ENCODE measurements at places on chromosomes 12 and 14.

- no peak for DNase-seq
Observed at GRCh38 chr14:101772770-101773169, 11.3 kb downstream of the PPP2R5C start.

DNA sequence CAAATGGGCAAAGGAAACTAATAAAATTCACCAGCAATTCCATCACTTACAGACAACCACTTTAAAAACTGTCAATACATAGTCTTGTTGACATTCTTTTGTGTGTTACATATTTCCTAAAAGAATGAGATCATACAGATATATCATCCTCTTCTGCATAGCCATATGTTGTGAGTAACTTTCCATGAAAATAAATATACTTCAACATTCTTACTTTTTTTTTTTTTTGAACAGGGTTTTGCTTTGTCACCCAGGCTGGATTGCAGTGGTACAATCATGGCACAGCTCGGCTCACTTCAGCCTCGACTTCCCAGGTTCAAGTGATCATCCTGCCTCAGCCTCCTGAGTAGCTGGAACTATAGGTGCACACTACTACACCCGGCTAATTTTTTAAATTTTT lies 20.9 kb downstream of the ZC2HC1C start:
- peak; percentile 12 for DNase-seq

DNA sequence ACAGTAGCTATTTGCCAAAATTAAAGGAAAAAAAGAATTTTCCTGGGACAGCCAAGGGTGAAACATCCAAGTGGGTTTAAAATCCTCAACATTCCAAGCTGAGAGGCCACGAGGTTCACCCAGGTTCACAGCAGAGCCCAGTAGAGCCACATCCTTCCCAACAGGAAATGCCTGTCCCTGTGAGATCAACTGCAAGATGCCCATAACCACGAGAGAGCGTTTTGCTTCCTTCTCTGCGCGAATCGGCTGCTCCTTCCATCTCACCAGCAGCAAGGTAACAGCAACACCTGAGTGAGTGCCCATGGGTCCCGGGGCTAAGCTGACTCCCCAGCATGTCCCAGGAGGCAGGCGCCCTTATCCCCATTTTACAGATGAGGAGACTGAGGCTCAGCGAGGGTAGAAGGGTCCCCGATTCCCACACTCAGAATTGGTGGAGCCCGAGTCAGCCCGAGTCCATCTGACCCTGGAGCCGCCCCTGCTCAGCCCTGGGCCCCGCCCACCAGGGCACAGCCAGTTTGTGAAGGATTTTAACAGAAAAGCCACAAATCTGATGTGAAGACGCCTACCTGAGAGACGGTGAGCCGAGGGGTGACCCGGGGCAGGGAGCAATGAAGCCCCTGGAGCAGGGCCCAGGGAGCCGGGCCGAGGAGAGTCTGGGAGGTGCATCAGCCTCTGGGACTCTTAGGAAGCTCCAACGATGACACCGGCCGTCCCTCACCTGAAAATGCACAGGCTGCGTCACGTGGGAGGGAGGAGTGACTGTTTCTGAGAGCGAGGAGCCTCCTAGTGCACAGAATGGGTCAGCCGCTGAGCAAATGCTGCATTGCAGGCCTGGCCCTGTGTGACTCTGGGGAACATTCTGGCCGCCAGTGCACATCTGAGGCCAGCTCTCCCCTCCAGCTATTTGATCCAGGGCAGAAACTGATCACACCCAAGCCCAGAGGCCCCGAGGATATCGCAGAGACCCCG lies 236.9 kb upstream of the SFSWAP start:
- DNase-seq: no peak

GRCh38 chr12:2373307-2373706 lies 320.5 kb downstream of the CACNA1C start:
- DNase-seq: no peak

DNA sequence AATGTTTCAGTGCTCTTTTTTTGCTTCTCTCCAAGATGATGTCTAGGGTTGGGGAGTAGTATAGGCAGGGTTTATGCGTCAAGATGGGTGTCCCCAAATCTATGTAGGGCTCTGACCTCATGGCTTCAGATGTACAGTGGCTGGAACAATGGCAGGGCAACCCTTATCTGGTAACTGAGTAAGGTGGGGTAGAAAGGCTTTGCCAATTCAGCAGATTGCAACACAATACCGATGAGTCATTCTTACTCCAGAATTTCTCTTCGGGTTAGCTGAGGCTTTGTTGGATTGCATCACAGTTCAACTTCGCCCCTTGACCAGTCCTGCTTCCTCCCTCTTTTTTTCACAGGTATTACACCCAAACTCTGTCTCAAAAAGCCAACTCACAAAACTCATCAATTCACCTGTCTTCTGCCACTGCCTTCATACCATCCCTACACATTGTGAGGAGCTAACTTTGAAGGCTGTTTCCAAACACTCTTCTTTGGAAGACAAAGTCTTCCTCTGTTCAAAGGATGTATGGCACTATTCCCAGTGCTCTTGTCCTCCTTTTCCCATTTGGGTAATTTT lies 190.2 kb upstream of the CNOT2 start:
- DNase-seq: no peak

DNA sequence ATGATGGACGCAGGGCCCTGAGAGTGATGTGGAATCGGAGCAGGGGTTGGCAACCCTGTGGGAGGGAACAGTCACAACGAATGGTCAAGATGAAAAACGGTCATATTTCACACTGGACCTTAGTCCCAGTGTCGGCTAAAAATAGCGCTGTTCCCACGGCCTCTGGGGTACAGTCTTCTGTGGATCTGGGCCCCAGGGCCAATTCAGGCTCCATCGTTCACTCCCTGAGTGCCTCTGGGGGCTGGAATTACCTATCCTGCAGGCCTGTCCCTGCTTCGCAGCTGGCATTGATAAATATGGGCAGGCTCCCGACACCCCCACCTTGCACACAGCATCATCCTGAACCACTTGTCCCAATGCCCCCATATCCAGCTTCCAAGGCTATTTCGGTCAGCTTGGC lies 18.6 kb downstream of the GSC start:
- no peak for DNase-seq

- no peak for DNase-seq
Observed at GRCh38 chr14:93734086-93734822, 54.0 kb downstream of the PRIMA1 start.

GRCh38 chr12:65081496-65081895 lies 39.6 kb downstream of the WIF1 start:
- no peak for DNase-seq

- no peak for DNase-seq
Observed at GRCh38 chr14:104753528-104754212, 723 bp downstream of the SIVA1 start.

GRCh38 chr14:104249089-104249488 lies 110.7 kb downstream of the KIF26A start:
- no peak for DNase-seq

DNA sequence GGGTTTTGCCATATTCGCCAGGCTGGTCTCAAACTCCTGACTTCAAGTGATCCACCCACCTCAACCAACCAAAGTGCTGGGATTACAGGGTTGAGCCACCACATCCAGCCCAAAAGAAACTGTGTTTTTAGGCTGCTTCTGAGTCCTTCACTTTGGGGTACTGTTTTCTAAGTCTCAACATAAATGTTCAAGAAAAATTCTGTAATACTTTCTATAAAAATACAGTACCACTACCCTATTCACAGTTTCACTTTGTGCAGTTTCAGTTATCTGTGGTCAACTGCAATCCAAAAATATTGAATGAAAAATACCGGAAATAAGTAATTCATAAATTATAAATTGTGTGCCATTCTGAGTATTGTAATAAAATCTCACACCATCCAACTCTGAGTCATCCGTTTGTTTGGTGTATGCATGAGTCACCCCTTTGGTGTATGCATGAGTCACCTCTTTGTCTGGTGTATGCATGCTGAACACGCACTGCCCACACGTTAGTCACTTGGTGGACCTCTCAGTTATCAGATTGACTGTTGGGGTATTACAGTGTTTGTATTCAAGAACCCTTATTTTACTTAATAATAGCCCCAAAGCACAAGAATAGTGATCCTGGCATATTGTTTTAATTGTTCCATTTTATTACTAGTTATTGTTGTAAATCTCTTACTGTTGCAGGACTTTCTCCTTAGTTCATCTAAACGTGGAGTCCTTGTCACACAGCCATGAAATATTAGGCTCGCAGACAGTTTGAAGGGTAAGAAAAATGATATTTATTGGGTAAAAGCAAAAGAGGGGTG lies 190.2 kb downstream of the FSCB start:
- peak; percentile 76 for DNase-seq

GRCh38 chr12:104504146-104504545 lies 47.4 kb downstream of the CHST11 start:
- no peak for DNase-seq

DNA sequence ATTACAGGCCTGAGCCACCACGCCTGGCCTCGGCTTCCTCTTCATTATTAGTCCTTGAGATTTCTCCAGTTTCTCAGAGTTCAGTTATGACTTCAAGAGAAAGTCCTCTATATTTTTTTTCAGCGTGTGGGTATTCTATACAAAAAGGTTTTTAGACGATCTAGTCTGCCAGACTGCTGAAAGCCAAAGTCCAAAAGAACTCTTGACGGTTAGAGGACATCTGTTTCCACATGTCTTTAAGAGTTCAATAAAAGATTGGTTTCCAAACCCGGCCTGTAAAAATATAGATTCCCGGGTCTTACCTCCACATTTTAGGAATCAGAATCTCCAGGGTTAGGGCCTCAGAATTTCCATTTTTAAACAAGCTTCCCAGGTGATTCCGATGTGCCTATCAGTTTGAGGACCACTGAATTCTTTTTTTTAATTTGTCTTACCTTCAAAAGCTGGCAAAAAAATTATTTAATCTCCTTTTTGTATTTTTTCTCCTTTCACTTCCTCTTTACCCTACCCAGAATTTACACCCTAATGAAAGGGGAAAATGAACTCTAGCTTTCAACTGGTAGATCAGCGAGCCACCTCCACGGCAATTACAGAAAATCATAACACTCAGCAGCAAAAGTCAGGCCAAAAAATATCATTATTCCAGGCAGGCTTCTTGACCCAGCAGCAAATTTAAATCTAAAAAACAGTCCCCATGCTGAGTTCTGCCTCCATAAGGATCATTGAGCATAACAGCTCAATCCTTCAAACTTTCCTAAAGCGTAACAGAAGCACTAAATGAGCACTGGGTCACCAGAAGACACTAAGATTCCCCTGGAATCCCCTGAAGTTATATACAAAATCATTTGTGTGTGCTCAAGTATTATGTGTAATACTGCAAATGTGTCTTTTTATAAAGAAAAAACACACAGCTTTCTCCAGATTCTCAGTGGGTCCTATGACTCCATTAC lies 8.7 kb downstream of the NT5DC3 start:
- DNase-seq: no peak

- DNase-seq: no peak
Observed at GRCh38 chr14:75191100-75191499, 14.7 kb upstream of the TMED10 start.

DNA sequence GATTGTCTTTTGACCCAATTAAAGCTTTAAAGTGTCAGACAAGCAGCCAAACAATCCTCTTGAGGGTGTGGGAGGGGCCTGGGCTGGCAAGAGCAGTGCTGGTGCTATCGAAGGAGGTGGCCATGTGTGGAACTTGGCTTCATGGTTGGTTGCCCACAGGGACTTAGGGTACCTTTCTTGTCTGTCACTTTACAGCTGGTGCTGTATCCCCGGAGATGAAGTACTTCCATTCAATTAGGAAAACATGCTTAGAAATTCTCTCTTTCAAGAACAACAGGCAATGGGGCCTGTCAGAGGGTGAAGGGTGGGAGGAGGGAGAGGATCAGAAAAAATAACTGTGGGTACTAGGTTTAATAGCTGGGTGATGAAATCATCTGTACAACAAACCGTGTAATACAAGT lies 86.5 kb downstream of the DAAM1 start:
- no peak for DNase-seq

DNA sequence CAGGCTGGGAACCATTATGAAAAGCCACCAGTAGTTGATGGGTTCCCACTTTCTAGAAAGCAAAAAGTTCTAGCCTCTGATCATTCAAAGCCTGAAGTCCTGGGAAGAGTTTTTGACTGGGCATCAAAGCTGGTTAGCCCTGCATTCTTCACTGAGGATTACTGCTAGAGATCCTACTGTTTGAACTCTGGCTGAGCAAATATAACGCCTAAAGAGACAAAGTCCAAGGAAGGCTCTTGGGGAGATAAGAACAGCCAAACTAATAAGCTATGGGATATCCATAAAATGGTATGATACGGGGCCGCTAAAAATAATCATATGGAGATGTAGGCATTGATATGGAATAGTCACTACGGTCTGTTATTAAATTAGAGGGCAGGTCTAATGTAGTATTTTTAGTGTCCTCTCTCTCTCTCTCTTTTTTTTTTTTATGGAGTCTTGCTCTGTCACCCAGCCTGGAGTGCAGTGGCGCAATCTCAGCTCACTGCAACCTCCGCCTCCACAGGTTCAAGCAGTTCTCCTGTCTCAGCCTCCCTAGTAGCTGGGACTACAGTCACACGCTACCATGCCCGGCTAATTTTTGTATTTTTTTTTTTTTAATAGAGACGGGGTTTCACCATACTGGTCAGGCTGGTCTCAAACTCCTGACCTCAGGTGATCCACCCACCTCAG lies 35.5 kb downstream of the PLXNC1 start:
- no peak for DNase-seq

GRCh38 chr14:68574906-68575305 lies 218.0 kb downstream of the ZFP36L1 start:
- no peak for DNase-seq

GRCh38 chr14:32865827-32866376 lies 72.8 kb upstream of the NPAS3 start:
- DNase-seq: no peak

DNA sequence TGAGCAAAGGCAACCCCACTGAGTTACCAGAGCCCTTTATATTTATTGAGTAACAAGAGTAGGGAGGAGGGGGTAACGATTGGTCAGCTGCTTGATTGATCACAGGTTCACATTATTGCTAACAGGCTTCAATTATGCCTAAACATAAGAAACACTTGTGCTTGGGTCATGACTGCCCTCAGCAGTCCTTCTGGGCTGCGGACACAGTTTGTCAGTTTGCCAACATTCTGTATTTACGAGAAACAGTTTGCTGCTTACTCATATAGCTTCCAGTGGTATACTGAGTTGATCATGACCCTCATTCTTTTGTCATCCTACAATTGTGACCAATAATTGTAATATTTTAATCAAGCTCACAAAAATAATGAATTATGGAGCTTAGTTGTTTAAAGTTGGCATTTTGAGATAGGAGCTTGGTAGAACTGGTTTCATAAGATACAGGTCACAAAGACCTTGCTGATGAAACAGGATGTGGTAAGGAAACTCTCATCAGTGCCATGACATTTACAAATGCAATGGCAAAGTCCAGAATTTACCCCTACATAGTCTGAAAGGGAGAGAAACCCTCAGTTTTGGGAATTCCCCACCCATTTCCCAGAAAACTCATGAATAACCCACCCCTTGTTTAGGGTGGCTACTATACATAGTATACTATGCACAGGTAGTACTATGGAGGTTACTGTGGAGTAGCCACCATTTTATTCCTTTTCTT lies 1421.0 kb upstream of the FLRT2 start:
- no peak for DNase-seq
